ENCODE measurements at places on chromosomes 7 and 10.

- DNase-seq, result no peak
Measured at GRCh38 chr7:97016381-97017191, 8.0 kb downstream of the DLX5 start.

DNA sequence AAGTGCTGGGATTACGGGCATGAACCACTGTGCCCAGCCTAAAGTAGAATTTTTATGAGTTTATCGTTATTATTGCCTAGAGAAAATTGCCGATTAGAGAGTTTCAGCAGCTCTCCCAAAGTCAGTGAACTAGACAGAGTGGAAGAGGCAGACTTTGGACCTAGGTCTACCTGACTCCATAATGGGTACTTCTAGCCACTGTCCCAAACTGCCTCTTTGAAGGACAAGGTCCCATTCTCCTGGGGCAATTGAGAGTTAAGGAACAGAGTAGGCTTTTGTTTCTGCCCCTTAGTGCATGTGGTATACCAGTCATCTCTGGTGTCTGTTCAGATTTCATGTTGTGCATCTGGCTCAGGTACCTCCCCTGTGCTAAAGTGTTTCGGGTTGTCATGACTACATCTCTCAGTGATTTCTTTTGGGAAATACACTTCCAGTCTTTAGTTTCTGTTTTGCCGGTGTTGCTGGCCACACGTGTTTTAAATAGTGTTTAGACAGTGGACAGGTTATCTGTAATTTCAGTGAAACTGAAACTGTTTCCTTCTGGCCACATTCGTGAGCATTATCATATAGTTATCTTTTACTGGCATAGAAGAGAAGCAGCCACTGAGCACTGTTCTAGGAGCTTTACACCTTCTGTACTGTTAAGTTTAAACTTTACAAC is 4.7 kb downstream of the TMEM236 start:
- DNase-seq, result no peak

GRCh38 chr10:10846504-10846900 is 171.2 kb upstream of the CELF2 start:
- DNase-seq, result no peak

GRCh38 chr7:154656618-154657017 is 346.3 kb downstream of the PAXIP1 start:
- no peak for DNase-seq

DNA sequence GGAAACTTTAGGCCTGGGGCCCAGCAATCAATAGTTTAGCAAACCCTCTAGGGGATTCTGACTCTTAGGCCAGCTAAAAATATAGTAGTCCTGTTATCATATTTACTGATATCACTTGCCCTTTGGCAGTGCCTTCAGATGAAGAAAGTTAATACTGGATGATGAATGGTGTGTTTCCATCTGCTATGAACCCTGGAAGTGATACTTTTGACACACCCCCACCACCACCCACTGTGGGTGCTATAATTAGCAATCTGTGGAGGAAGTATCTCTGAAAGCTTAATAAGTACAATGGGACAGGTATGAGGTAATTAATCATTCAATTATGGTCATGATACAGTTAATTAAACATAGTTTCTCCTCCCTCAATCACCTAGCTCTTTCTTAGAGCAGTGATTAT is 90.4 kb upstream of the LRRTM3 start:
- no peak for DNase-seq

GRCh38 chr10:8039321-8039881 is 15.1 kb upstream of the GATA3 start:
- no peak for DNase-seq

DNA sequence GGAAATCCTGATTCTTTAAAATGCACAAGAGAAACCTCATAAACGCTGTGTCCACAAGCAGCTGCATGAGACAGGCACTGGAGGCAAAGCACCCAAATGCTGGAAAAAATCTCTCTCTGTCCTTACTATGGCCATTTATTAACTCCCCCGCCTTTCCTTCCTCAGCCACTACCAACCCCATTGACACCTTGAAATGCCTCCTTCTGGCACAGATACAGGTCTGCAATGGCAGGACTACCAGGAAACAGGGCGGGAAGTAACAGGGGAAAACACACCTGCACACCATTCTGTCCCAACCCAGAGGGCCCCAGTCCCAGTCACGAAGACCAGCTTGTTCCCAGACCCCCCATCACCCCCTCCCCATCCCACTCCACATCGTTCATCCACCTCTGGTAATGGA is 224.3 kb downstream of the PARD3 start:
- DNase-seq, result no peak

DNA sequence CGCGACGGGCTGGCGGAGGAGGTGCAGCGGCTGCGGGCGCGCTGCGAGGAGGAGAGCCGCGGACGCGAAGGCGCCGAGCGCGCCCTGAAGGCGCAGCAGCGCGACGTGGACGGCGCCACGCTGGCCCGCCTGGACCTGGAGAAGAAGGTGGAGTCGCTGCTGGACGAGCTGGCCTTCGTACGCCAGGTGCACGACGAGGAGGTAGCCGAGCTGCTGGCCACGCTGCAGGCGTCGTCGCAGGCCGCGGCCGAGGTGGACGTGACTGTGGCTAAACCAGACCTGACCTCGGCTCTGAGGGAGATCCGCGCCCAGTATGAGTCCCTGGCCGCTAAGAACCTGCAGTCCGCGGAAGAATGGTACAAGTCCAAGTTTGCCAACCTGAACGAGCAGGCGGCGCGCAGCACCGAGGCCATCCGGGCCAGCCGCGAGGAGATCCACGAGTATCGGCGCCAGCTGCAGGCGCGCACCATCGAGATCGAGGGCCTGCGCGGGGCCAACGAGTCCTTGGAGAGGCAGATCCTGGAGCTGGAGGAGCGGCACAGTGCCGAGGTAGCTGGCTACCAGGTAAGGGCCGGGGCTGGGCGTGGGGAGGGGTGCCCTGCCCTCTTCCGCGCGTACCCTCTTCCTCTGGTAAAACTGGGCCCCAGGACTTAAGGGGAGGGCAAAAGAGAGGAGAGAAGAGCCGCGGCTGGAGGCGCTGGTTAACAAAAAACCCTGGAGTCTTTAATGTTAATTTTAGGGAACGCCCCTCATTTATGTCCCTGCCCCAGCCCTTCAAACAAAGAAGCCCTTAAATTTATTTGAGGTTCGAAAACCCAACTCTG is 987 bp downstream of the INA start:
- DNase-seq, result no peak

- no peak for DNase-seq
Measured at GRCh38 chr7:21910253-21910652, 35.4 kb downstream of the CDCA7L start.

- DNase-seq, result no peak
Measured at GRCh38 chr10:8403711-8404371, 349.4 kb downstream of the GATA3 start.

DNA sequence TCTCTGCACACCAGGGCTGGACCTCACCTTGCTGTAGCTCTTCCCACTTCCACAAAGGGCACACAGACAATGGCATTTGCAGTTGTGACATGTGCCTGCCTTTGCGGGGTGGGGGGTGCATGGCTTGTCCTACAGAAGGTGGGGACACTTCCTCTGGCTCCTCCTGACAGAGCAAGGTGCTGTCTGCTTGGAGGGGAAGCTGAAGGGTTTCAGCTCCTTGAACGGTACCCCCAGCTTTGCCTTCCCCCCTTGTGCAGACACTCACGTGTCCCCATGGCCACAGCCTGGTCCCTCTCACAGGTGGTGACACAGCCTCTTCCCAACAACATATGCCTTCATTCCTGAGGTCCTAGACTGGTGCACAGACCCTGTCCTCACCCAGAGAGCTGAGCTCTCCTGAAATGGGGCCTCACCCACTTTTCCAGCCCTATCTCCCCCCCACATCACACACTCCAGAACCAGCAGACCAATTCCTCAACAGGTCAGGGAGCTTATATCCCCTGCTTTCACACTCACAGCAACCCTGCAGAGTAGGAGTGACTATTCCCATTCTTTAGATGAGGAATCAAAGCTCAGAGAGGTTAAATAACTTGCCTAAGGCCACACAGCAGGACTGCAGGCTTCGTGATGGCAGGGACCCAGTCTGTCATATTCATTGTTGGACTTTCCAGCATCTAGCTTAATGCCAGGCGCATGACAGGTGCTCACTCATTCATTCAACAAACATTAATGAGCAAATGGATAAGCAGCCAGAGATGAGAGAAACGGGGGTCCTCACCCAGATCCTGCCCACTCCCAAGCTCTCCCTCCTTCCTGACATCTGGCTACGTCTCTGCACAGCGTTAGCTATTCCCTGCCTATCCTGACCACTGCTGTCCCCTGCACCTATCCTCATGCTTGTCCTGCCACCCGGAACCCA is 44.4 kb downstream of the PARP12 start:
- DNase-seq, result no peak

DNA sequence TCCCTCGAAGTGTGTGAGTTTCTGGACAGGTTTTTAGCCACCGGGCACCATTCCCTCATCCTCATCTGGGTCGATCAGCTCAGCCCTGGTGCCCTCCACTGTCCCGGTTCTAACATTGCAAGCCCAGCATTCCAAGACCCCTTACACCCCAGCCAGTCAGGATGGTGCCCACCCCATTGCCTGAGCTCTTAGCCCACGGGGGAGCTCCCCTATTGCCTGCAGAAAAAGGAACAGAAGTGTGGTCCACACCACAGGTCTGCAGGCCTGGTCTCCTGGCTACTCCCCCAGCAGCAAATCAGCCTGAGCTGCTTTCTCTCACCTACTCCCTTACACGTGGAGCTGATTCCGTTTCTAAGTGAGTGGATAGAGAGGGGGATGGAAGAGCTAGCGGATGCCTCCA is 4.8 kb downstream of the CALML5 start:
- no peak for DNase-seq

DNA sequence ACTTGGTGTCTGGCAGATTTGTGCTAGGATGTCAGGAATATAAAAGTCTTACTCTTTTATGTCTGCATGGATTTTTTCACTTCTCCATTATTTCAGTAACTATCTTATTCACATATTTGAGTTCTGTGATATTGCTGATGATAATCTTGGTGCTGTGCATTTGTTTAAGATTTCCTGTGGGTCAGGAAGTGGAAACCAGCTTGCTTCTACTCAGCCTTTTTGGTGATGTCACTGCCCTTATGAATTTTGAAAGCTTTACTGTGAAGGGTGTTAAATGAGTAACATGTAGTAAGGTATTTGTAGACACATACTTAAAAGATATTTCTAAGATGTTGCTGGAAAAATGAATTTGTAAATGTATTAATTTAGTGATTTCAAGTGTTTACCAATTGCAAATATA is 69.5 kb upstream of the VOPP1 start:
- DNase-seq, result no peak

DNA sequence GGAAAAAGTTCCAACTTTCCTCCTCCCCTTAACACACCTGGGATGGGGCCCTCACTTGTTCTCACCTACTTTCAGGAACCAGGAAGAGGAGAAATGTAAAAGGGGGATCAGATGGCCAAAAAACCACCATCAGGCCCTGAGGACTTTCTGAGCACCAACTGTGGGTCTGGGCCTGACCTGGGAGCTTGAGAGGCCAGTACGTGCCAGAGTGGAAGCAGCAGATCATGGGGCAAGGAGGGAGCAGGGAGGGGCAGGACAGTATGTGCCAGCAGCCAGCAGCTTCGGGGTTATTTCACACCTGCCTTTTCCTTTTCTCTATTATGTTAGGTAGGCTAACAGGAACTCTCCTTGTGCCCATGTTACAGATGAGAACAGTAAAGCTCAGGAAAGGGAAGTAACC is 118.8 kb upstream of the UNC5B start:
- no peak for DNase-seq

DNA sequence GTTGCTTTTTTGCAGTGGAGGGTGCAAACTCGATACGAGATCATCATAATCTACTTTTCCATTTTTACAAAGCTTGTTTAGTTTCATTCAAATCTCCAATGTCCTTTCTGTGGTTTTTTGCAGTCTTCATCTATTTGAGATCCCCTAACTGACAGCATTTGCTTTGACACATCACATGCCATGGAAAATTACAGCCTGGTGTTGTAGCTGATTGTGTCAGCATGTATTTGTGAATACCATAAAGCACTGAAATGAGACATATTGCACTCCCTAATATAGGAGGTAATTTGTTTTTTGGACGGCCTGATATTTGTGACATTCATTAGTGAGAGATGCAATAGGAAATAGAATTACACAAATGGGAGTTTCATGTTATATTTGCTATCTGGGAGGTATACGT is 620.8 kb downstream of the KCNMA1 start:
- no peak for DNase-seq

- DNase-seq, result no peak
Measured at GRCh38 chr7:50723888-50724287, 58.8 kb downstream of the GRB10 start.

- no peak for DNase-seq
Measured at GRCh38 chr7:25493805-25494366, 265.6 kb upstream of the NPVF start.

DNA sequence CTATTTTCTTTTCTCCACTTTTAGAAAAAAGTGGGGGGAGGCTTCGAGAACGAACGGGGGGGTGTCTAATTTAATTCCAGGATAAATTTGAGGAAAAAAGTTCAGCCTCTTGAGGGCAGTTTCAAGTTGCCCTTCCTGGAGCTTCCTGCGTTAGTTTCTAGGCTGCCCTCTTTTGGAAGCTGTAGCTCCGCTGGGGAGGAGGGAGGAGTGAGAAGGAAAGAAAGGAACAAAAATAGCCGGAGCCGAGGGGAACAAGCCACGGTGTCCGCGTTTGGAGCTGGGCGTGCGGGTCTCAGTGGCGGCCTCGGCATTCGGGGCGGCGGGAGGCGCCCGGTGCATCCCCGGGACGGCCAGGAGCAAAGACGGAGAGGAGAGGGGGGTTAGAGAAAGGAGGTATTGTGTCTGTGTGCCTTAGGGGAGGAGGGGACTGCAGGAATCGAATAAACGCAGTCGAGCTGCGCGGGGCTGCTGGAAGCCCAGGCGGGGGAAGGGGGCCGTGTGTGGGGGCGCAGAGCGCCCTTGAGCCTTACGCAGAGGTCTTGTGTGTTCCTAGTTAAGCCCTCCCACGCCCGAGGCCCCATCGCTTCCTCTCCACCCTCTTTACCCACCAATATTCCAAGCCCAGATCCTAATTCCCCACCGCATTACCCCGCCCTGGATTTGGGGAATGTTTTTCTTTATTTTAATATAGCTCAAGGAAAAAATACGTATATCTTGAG is 2.0 kb upstream of the TNRC18 start:
- DNase-seq, result no peak

GRCh38 chr10:43257347-43258210 is 9.3 kb downstream of the RASGEF1A start:
- DNase-seq, result no peak

DNA sequence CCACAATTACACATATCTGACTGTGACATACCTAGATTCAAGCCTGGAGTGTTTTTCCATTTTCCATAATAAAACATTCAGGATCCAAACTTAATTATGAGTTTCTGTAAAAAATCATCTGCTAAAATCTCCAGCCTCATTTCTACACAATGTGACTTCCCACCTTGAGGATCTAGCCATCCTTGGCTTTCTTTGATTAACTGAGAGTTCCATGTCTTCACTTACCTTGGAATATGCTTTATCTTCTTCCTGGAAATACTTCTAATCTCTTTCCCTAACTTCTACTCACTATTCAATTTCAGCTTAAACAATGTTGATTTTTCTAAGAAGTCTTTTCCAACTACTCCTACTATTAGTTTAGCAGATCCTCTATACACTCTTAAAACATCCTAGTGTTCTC is 16.5 kb upstream of the GIMAP2 start:
- DNase-seq, result no peak
